ENCODE measurements at places on chromosomes 12 and 14. TPM values are rescaled to one million over a fixed set of nuclear protein-coding genes. Genes with fewer than 3 reads are reported as not detected.

LGR5 gene
- 0.91 TPM for total RNA-seq

FOXM1 gene
- 6.3 TPM for total RNA-seq

NRXN3 gene
- 92.6 TPM for total RNA-seq

NPAS3 gene
- 76.7 TPM for total RNA-seq

KRT78 gene
- total RNA-seq: not detected

NFE2 gene
- total RNA-seq: 1.3 TPM

CD163 gene
- total RNA-seq: 2.9 TPM

CIROP gene
- not detected for total RNA-seq

CLEC4D gene
- not detected for total RNA-seq

PAPLN gene
- 5.7 TPM for total RNA-seq

OAS2 gene
- total RNA-seq: 3.4 TPM

TROAP gene
- 6.7 TPM for total RNA-seq

ABCC9 gene
- total RNA-seq: 12.6 TPM

RPGRIP1 gene
- total RNA-seq: 6.0 TPM

LRTM2 gene
- 3.5 TPM for total RNA-seq

CARMIL3 gene
- total RNA-seq: 34.0 TPM

NTF3 gene
- total RNA-seq: 17.1 TPM

FAM90A1 gene
- 0.09 TPM for total RNA-seq

RILPL2 gene
- 0.73 TPM for total RNA-seq

PPFIA2 gene
- 148 TPM for total RNA-seq

BHLHE41 gene
- 6.6 TPM for total RNA-seq

ASCL1 gene
- total RNA-seq: 14.0 TPM

PLBD1 gene
- total RNA-seq: 1.6 TPM

SYT1 gene
- 128 TPM for total RNA-seq

SCYL2 gene
- 107 TPM for total RNA-seq

LMO3 gene
- 62.1 TPM for total RNA-seq

EXD2 gene
- 35.8 TPM for total RNA-seq

AICDA gene
- not detected for total RNA-seq

GLIPR1L2 gene
- 1.5 TPM for total RNA-seq

TIGAR gene
- 4.5 TPM for total RNA-seq

MFAP5 gene
- 1.4 TPM for total RNA-seq

SAMD15 gene
- total RNA-seq: 5.2 TPM

FGF23 gene
- total RNA-seq: not detected

PGF gene
- 4.4 TPM for total RNA-seq

GSG1 gene
- not detected for total RNA-seq

PSME1 gene
- 19.6 TPM for total RNA-seq

SERPINA1 gene
- total RNA-seq: 1.9 TPM

MAP1LC3B2 gene
- 1.4 TPM for total RNA-seq

ASIC1 gene
- 20.5 TPM for total RNA-seq

CD163L1 gene
- total RNA-seq: 5.4 TPM

OTOGL gene
- total RNA-seq: 1.4 TPM

APOF gene
- not detected for total RNA-seq

STX2 gene
- total RNA-seq: 26.5 TPM

RAB15 gene
- total RNA-seq: 27.3 TPM

SOAT2 gene
- 0.27 TPM for total RNA-seq

HSPB8 gene
- 1.3 TPM for total RNA-seq

KLHDC1 gene
- total RNA-seq: 9.9 TPM

PTCSC3 gene
- not detected for total RNA-seq
